IPS-NIHi11 (cell line): ENCODE measurements at places on chromosomes 4 and X.

GRCh38 chrX:19947612-19948011, 43.2 kb downstream of the BCLAF3 start:
- no peak for DNase-seq

DNA sequence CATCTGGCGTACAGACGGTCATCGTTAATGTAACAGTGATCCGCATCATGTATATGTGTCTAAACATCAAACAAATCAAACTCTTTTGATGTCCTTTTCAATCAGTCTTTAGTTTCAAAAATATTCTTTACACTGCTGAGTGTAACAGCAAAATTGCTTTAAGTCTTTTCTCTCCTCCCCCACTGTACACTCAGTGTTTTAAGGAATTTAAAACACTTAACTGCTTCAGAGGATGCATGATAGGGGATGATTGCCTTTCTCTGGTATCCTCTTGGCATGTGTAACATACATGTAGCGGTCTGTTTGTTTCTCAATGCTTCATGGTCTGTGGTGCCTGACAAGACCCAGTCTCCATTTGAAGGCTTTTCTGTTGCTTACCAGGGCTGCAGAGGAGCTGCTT, 41.6 kb downstream of the LIMCH1 start:
- no peak for DNase-seq

DNA sequence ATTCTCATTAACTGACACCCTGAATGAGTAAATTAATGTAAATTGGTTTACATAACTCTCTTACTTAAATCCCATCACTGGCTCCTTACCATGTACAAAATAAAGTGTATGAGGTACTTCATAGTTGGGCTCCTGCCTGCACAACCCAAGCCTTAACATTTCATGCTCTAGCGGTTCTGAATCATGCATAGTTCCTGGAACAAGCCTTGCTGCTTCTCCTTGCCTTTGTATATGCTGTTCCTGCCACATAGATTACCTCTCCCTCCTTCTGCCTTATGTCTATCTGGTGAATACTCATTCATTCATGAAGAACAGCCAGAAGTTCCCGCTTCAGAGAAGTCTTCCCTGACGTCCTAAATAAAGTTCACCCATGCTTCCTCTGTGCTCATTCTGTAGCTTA, 594.7 kb downstream of the SMARCA1 start:
- no peak for DNase-seq

GRCh38 chr4:3442959-3443749, 1.4 kb downstream of the HGFAC start:
- DNase-seq = peak; percentile 99

DNA sequence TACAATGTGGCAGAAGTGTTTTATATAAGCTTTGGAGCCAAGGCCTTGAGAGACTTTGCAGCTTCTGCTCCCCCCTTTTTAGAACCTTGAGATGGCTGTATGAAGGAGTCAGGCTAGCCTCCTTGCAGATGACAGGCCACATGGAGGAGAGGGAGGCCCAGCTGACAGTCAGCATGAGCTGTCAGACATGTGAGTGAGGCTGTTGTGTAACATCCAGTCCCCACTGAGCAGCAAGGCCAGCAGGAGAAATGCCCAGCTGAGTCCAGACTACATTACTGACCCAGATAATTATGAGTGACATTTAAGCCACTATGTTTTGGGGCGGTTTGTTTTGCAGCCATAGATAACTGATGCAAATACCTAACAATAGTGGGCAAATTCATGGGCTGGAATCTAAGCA, 515.3 kb upstream of the ARX start:
- no peak for DNase-seq
